Vagina (tissue), 2 donors: ENCODE measurements at places on chromosomes 7 and 10.

GRCh38 chr10:95437669-95438068 is 123.5 kb downstream of the SORBS1 start:
- H3K36me3 ChIP-seq = no peaks in the 10 kb centered on the region
- H3K27me3 ChIP-seq = no peaks in the 10 kb centered on the region
- H3K4me1 ChIP-seq = no peaks in the 10 kb centered on the region
- no peak overlapping the region for H3K27ac ChIP-seq
- H3K4me3 ChIP-seq = no peak overlapping the region
- DNase-seq = no peak

- H3K27ac ChIP-seq = no peak overlapping the region
- H3K36me3 ChIP-seq = no peaks in the 10 kb centered on the region
- H3K4me3 ChIP-seq = no peak overlapping the region
- no peak for DNase-seq
Observed at GRCh38 chr7:136874393-136875032, 6.1 kb downstream of the CHRM2 start.

- DNase-seq = no peak
- H3K27me3 ChIP-seq = no peaks in the 10 kb centered on the region
- H3K4me1 ChIP-seq = peaks cover 14% of the 10 kb centered on the region
- no peak overlapping the region for H3K4me3 ChIP-seq
Observed at GRCh38 chr10:100709146-100710082, 36.0 kb upstream of the PAX2 start.

- peak overlapping the region; percentile 76 for H3K27ac ChIP-seq
- peak; percentile 93 for DNase-seq
- no peaks in the 10 kb centered on the region for H3K27me3 ChIP-seq
- H3K36me3 ChIP-seq = no peaks in the 10 kb centered on the region
- H3K4me3 ChIP-seq = no peak overlapping the region
Observed at GRCh38 chr10:89373916-89374711, 3.7 kb upstream of the IFIT1B start.

GRCh38 chr10:46530249-46531186 is 25.9 kb downstream of the GPRIN2 start:
- no peak for DNase-seq
- H3K4me1 ChIP-seq = no peaks in the 10 kb centered on the region
- no peak overlapping the region for H3K27ac ChIP-seq
- no peaks in the 10 kb centered on the region for H3K36me3 ChIP-seq
- H3K27me3 ChIP-seq = no peaks in the 10 kb centered on the region

DNA sequence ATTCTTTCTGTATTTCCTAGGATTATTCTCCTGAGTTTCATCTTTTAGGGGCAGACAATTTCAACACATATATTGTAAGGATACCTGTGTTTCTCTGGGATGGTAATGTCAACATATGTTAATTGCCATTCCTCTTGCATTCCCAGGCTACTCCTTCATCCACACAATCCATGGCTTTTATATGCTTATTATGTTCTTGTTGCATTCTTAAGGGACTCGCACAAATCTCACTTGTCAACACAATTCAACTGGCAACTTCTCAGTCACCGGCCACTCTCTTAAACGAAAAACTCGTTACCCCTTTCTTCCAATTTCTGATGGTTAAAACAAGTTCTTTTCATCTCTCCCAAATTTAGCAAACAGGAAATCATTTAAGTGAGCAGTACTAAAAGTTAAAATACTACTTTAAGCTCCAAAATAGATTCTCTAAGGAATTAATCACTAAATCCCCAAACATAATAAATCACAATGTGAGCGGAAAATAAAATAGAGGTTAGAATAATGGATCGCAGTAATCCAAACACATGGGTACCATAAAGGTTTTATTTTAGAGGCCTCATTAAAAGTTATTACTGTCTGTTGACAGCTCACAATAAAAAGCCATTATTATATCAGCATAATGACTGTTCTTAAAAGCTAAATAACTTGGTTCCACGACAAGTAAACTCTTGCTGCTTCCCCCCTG is 223.2 kb downstream of the ELMO1 start:
- no peaks in the 10 kb centered on the region for H3K36me3 ChIP-seq
- H3K27me3 ChIP-seq = no peaks in the 10 kb centered on the region
- H3K4me1 ChIP-seq = peaks cover 10% of the 10 kb centered on the region
- H3K4me3 ChIP-seq = no peak overlapping the region
- no peak for DNase-seq

- no peak overlapping the region for H3K27ac ChIP-seq
- H3K27me3 ChIP-seq = no peaks in the 10 kb centered on the region
- peak overlapping the region; percentile 49 for H3K4me3 ChIP-seq
- DNase-seq = no peak
- H3K4me1 ChIP-seq = peaks cover 37% of the 10 kb centered on the region
Observed at GRCh38 chr7:47537716-47538675, 43.9 kb downstream of the TNS3 start.

DNA sequence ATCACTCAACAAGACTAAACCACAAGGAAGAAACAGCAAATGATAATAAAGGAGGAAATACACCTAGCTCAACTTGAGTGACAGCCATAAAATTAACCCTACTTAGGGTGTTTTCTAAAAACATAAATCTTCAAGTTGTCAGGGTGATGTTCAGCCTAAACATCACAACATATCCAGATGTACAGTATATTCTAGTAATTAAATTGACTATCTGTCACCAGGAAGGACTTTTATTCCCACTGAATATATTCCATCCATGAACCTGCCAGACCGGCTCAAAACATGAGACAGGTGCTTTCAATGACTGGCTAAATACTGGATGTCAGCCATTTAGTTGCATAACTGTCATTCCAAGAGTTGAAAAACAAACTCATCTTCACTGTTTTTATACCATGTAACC is 298.1 kb upstream of the NEBL start:
- H3K4me1 ChIP-seq = no peaks in the 10 kb centered on the region
- no peak for DNase-seq
- no peaks in the 10 kb centered on the region for H3K36me3 ChIP-seq
- no peaks in the 10 kb centered on the region for H3K27me3 ChIP-seq

DNA sequence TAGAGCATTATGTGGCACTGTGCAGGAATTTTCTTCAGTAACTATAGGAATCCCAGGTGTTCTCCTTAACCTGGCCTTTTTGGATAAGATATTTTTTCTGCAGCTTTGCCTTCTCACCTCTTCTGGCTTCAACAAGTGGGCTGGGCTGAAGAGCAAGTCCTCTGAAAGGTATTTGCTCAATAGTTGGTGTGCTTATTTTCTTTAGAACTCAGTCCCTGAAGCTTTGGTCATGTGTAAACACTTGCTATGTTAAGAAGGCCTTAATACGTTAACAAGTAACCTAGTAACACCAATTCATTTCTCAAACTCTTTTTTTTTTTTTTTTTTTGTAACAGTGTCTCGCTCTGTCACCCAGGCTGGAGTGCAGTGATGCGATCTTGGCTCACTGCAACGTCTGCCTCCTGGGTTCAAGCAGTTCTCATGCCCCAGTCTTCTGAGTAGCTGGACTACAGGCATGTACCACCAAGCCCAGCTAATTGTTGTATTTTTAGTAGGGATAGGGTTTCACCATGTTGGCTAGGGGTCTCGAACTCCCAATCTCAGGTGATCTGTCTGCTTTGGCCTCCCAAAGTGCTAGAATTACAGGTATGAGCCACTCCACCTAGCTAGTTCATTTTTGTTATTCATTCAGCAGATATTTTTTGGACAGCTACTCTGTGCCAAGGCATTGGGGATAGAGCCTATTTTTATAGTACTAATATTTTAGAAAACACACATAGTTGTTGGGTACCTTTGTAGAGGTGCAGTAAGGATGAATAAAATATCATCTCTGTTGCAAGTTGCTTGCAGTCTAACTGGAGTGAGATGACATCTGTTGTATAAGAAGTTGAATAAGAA is 164.6 kb downstream of the SND1 start:
- H3K36me3 ChIP-seq = no peaks in the 10 kb centered on the region
- no peak for DNase-seq
- no peak overlapping the region for H3K4me3 ChIP-seq
- peaks cover 21% of the 10 kb centered on the region for H3K4me1 ChIP-seq
- no peak overlapping the region for H3K27ac ChIP-seq

DNA sequence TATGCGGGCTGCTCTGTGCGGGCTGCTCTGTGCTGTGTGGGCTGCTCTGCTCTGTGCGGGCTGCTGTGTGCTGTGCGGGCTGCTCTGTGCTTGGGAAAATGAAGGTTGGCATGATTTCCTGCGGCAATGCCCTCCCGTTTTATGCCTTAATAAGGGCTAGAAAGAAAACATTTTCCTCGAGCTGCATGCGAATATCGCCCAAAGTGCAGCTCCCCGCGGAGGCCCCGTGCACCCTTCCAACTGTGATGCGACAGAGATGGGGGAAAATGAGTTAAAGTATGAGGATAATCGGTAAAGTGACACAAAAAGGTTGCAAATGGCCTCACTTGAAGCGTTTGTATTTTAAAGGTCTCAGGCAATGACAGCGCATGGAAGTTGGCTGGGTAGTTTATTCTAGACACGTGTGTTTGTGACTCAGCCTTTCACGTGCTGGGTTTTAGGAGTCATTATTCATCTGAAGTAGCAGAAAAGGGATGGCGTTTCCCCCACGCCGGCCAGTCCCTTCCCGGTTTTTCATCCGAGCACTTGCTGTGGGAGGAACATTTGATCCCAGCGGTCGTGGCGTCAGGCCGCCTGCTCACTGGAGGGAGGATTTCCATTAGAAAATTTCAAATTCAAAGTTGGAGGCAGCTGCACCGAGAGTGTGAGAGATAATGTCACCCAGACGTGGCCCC is 220.7 kb downstream of the ADARB2 start:
- H3K4me1 ChIP-seq = no peaks in the 10 kb centered on the region
- H3K27me3 ChIP-seq = no peaks in the 10 kb centered on the region
- H3K36me3 ChIP-seq = no peaks in the 10 kb centered on the region
- DNase-seq = peak; percentile 34
- no peak overlapping the region for H3K4me3 ChIP-seq

DNA sequence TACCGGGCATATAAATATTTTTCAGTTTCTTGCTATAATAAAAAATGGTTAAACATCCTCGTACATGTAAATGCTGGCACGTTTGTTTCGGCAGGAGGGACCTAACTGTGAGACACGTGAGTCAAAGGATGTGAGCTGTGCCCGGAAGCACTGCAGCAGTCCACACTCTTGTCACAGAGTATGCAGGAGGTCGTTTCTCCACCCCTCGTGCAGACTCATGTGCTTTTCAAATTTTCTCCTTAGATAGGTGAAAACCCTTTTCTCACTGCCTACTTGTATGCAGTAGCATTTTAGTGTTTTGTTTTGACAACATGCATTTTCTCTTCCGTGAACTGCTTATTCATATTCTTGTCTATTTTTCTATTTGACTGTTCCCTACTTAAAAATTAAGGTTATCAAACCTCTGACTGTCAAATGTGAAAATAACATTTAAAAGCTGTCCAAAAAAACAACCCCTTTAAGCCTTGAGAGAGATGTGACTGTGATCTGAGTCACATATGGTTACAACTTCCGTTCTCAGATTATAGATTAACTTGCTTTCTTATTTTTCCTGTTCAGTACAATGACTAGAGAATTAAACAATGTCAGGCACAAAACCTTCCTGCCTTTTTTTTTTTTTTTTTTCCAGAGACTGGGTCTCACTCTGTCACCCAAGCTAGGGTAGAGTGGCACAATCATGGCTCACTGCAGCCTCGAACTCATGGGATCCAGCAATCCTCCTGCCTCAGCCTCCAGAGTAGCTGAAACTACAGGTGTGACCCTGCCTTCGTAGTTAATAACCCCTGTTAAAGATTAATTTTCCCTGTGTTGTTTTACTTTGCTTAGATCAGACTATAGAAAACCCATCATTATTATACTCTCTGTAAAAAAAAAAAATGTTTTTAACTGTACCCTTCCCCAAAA is 45.1 kb downstream of the DPY19L1 start:
- no peaks in the 10 kb centered on the region for H3K36me3 ChIP-seq
- no peaks in the 10 kb centered on the region for H3K27me3 ChIP-seq
- H3K27ac ChIP-seq = no peak overlapping the region
- H3K4me1 ChIP-seq = no peaks in the 10 kb centered on the region

DNA sequence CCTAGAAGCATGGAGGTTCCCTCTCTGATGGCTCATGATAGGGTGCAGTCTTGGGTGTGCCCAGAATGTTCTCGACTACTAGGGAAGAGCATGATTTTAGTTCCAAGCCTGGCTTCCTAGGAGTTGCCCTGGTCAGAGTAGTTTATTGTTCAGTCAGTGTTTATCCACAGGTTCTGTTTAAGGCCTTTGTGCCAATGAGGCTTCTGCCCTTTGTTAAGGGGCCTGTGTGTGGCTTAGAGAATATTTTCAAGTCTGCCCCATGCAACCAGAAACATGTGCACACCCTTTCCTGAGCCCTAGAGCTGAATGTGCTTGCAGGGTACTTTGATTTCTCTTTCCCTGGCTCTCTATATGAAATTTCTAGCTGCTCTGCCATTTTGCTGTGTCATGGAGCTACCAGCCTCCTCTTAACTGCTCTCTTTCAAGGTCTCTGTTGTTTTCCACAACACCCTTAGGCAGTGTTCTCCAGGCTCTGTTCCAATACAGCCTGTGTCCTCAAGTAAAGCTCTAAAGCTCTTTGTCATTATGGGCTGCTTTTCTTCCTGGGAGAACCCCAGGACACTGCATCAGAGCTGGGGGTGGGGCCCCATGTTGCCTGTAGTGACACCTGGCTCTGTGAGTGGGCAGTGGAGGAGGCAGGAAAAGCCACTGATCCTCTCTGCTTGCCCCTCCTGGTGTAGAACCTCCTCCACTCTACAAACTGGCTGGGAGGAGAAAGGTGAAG is 34.1 kb upstream of the TSPAN33 start:
- no peak for DNase-seq
- H3K27me3 ChIP-seq = no peaks in the 10 kb centered on the region
- H3K36me3 ChIP-seq = no peaks in the 10 kb centered on the region
- no peak overlapping the region for H3K4me3 ChIP-seq
- H3K27ac ChIP-seq = no peak overlapping the region

- H3K27me3 ChIP-seq = no peaks in the 10 kb centered on the region
- H3K27ac ChIP-seq = no peak overlapping the region
- no peak overlapping the region for H3K4me3 ChIP-seq
- no peak for DNase-seq
- H3K36me3 ChIP-seq = no peaks in the 10 kb centered on the region
- H3K4me1 ChIP-seq = no peaks in the 10 kb centered on the region
Observed at GRCh38 chr7:126493801-126494200, 758.9 kb downstream of the GRM8 start.

GRCh38 chr7:129851809-129852208 is 101.0 kb downstream of the UBE2H start:
- peaks cover 51% of the 10 kb centered on the region for H3K4me1 ChIP-seq
- no peak for DNase-seq
- H3K27me3 ChIP-seq = no peaks in the 10 kb centered on the region
- no peak overlapping the region for H3K27ac ChIP-seq
- no peaks in the 10 kb centered on the region for H3K36me3 ChIP-seq

- H3K4me3 ChIP-seq = no peak overlapping the region
- no peaks in the 10 kb centered on the region for H3K36me3 ChIP-seq
Observed at GRCh38 chr7:104150470-104150869, 57.3 kb downstream of the ORC5 start.
